ENCODE measurements at places on chromosomes 5 and 9.

GRCh38 chr5:133371371-133372155 lies 240.8 kb downstream of the FSTL4 start:
- DNase-seq: no peak

GRCh38 chr9:87685871-87686519 lies 39.9 kb upstream of the CTSL start:
- DNase-seq: no peak

DNA sequence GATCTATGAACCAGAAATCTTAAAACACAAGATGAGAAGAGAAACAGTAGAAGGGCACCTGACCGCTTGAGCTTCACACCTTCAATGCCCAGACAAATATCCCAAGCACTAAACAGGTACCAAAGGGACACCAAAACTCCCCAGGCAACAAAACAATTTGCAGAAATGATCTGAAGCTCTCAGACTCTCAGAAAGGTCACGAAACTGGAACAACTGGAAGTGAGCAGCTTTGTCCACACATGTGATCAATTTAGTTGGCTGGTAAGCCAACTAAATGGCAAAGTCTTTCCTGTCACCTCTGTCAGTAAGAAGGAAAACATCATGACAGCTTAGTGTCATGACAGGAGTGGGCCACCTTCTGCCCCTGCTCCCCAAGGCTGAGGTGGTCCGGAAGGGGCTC lies 4.1 kb downstream of the IPPK start:
- DNase-seq: no peak

GRCh38 chr5:179836225-179837019 lies 15.7 kb downstream of the SQSTM1 start:
- no peak for DNase-seq

GRCh38 chr5:17192191-17192590 lies 25.2 kb upstream of the BASP1 start:
- DNase-seq: no peak
